WERI-Rb-1 (cell line): ENCODE measurements at places on chromosomes 12 and 14.

DNA sequence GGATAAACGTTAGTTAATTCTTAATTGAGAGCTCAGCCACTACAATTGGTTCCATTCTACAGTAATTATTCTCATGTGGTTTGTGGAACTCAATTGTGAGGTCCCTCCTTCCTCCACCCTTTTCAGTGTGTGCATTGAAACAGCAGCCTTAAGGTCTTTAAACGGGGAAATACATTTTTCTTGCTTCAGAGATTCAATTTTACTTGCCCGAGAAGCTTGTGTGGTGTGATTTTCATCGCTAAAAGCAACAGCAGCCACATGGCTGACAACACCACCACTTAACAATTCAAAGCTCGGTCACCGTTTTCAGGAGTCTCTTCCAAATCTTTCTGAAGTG is 733 bp upstream of the PPFIBP1 start:
- no peak for DNase-seq

- peak; percentile 29 for DNase-seq
Observed at GRCh38 chr12:39946361-39947280, 159.3 kb downstream of the SLC2A13 start.

GRCh38 chr14:38553586-38553985 is 297.7 kb upstream of the CLEC14A start:
- no peak for DNase-seq

DNA sequence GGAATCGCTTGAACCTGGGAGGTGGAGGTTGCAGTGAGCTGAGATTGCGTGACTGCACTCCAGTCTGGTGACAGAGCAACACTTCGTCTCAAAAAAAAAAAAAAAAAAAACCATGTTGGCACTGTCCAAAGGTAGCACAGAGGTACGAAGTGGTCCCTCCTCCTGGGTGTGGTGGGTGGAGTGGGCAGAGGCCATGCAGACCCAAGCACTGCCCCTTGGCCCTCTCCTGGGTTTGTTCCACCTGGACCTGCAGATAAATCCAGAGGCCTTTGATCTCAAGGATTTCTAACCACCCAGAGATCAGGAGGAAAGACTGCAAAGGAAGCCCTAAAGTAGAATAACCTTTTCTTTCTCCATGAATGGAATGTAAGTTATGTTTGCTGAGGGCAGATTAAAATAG is 8.7 kb upstream of the GALNT6 start:
- no peak for DNase-seq

DNA sequence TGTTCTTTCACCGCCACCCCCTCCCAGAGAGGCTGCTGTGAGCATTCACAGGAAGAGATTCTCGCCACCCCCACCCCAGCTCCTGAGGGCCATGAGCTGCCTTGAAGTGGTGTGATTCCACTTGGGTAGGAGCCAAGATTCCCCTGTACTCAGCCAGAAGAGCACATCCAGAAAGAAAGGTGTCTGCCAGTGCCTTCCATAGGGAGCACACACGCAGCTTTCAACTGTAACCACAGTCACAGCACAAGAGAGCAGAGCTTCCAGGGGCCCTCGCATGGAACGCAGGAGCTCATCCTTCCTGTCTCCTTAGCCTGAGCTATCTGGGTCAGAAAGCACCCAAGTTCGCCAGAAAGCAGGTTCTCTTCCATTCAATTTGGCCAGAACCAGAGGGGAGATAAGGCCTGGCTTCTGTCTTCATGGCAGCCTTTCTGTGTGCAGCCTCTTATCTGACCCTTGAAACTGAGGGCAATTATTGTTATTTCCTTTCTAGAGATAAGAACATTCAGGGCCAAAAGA is 66.6 kb upstream of the SCN8A start:
- no peak for DNase-seq

GRCh38 chr14:56294128-56294527 is 175.9 kb downstream of the PELI2 start:
- DNase-seq = no peak

DNA sequence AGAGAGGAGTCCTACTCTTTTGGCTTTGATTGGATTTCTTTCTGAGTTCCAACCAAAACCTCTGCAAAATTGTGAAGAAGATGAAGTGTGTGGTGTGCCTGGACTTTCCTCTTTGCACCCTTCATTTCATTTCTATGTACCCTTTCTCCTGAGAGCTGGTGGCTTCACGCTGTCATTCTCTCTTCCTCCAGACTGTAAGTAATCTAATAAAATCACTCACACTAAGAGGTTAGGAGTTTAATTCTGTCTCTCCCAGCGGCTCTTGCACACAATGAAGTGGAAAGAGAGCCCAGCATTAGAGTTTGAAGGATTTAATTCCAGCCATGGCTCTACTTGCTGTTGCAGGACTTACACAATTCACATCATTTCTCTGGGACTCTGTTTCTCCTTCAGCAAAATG is 37.8 kb upstream of the CRADD start:
- DNase-seq = peak; percentile 9

- no peak for DNase-seq
Observed at GRCh38 chr14:37045340-37046061, 126.9 kb downstream of the SLC25A21 start.
